NCI-H748 treated with DMSO at 0.1 percent for 48 hours (cell line): ENCODE measurements at places on chromosomes 1 and 21.

GRCh38 chr21:20215959-20216358, 782.2 kb upstream of the NCAM2 start:
- no peak for DNase-seq

- no peak for DNase-seq
These were observed 42.3 kb upstream of the HAO2 start for GRCh38 chr1:119326251-119326650.

- no peak for DNase-seq
These were observed 26.4 kb upstream of the EEIG2 start for GRCh38 chr1:108533351-108534083.

- DNase-seq = peak; percentile 73
These were observed 126.1 kb upstream of the KLHDC7A start for GRCh38 chr1:18354612-18355011.

GRCh38 chr1:40861224-40862003, 749 bp downstream of the CITED4 start:
- DNase-seq = peak; percentile 88

GRCh38 chr21:33026878-33027400, 1.2 kb downstream of the OLIG2 start:
- no peak for DNase-seq

GRCh38 chr1:15236746-15237145, 10.3 kb upstream of the FHAD1 start:
- no peak for DNase-seq

GRCh38 chr1:212153635-212154034, 118.1 kb downstream of the DTL start:
- no peak for DNase-seq

- no peak for DNase-seq
These were observed 35.8 kb downstream of the CRYAA start for GRCh38 chr21:43204638-43205037.

- no peak for DNase-seq
These were observed 4.9 kb upstream of the ALDH4A1 start for GRCh38 chr1:18907021-18907916.

GRCh38 chr21:46322351-46323226, 1.1 kb downstream of the C21orf58 start:
- peak; percentile 17 for DNase-seq

DNA sequence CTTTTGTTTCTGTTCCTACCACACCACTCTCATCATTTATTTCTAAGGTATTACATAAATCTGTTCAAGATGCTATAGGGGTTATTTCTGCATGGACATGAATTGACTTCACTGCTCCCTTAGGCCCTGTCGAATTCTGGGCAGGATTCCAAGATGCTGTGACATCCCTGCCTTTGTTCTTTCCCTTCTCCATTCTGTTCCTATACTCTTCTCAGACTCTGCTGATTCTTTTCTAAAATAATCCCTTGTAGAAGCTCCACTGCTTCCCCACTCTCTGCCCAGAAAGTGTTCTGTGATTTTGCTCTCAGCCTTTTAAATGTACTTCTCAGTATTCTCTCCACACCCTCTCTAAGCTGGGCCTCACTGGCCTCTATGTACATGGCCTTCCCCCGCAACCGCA, 99.2 kb downstream of the PHTF1 start:
- no peak for DNase-seq

DNA sequence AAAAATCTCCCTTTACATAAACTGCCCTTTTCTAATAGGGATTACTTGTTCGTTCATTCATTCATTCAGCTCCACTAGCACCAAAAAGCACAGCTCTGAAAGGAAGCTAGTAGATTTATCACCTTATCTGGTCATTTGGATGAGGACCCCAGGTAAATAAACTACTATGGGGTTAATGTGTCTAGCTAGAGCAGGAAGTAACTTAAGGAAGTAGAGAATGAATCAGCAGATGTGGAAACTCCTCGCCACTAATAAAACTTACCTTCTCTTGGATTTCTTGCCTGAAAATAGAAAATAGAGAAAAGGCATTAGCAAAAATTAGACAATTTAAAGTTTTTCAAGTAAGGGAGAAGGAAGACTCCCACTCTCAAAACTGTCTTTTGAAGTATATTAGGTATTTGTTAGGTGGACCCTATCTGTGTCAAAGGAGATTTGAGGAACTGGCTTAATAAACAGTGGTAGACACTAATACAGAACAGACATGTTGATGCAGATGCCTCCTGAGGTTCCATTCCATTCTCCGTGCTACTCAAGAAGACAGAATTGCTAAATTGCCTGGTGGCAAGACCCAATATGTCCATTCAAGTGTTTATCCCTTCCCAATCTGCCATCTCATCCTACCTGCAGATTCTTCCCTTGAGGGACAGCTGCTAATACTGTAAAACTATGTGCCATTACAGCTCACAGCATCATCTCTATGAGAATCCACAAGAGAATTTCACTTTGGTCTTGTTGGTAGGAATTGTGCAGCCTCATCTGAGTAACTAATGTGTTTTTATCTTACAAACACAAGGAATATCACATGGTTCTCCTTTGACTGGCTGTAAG, 14.9 kb downstream of the SELL start:
- DNase-seq = no peak

- no peak for DNase-seq
These were observed 6.2 kb downstream of the RNPEP start for GRCh38 chr1:201988601-201989000.

GRCh38 chr1:94070865-94071264, 50.1 kb downstream of the ABCA4 start:
- no peak for DNase-seq

GRCh38 chr1:39727932-39728317, 10.8 kb upstream of the PPIE start:
- no peak for DNase-seq

- peak; percentile 66 for DNase-seq
These were observed 4.8 kb downstream of the FAAP20 start for GRCh38 chr1:2189459-2190425.

GRCh38 chr1:89657886-89658285, 25.0 kb downstream of the LRRC8C start:
- DNase-seq = no peak

DNA sequence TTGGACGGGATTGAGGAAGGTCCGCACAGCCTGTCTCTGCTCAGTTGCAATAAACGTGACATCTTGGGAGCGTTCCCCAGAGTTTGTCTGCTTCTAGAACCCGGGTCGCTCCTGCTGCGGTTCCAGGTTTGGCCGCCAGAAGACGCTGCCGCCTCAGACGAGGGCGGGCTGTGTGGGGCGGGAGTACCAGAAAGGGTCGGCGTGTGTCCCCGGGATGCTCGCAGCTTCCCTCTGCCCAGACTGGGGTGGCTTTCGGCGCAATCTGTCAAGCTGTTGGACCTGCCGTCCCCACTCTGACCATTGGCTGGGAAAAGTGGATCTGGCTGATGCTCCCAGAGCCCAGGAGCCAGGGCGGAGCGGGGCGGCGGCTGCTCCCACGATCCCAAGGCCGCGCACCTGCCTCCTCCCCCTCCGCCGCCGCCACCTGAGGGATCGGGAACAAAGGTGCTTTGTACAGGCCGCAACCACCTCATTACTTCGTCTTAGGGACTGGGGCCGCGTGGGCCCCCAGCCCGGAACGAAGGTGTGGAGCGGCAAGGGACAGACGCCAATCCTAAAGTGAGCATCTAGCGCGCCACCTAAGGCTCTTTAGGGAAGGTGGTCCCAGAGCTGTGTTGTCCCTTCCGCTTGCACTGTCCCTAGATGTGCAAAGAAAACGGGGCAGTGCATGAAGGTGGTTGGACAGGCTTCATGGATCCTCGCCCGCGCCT, 683 bp upstream of the EFNA4 start:
- peak; percentile 70 for DNase-seq

DNA sequence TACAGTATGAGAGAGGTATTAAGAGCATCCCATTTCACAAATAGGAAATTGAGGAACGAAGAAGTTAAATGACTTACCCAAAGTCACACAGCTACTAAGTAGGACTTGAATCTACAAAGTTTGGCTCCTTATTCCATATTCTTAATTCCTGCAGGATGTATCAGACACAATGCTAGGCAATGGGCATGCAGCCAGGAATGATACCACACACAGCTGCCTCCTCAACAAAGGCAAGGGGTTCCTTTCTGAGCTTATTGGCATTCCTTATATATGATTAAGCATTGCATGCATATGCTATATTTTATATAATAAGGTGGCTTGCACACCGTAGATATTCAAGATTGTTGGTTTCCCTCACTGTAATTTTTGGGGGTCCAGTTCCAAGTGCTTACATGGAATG, 34.2 kb upstream of the JUN start:
- no peak for DNase-seq

- DNase-seq = no peak
These were observed 120.2 kb upstream of the SLC45A1 start for GRCh38 chr1:8197493-8198282.

DNA sequence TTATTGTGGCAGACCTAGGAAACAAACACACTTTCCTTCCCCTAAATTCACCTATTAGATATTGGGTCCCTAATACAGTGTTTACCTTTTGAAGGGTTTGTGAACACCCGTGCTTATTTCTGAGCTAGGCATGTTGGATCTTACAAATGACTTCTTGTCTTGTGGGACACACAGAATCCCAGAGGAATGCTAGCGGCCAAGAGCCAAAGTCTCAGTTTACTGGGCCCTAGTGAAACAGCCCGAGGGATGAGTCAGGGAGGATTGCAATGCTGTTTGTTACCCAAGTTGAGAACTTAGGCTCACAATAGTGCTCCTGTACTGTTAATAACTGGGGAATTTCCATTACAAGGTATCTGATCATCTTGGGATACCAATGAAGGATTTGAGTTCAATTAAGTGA, 100.1 kb upstream of the AKT3 start:
- DNase-seq = no peak

DNA sequence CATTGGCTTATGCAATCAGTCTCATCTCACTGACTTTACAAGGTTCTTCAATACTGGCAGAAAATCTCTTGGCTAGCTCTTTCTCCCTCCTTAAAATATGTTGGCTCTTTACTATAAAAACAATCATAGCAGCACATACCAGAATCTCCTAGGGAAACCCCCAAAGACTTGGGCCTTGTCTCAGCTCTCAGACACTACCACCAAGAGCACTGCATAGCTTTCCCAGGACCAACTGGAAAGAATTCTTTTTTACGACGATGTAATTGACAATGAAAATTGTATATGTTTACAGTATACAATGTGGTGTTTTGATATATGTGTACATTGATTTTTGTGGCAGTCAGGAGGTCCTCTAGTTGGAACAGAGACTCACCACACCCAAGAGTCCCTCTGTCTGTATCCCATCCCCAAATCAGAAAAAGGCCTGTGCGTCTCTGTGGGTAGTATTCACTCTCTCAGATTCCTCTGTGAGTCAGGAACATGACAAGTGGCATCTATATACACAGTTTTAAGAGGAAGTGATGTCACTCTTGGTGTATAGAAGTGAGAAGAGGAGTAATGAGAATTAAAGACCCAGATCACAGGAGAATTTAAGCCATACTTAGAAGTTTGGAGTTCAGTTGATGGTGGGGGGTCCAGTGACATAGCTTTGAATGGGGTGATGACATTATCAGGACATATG, 21.1 kb downstream of the SMAP2 start:
- DNase-seq = no peak
